ENCODE measurements at places on chromosomes 2 and 18. TPM values are rescaled to one million over a fixed set of nuclear protein-coding genes. Genes with fewer than 3 reads are reported as not detected.

AUP1 gene
- 145 TPM for polyA plus RNA-seq

GCKR gene
- polyA plus RNA-seq = 2.9 TPM

FSIP2 gene
- 1.8 TPM for polyA plus RNA-seq

ZNF407 gene
- polyA plus RNA-seq = 6.6 TPM

IL36B gene
- polyA plus RNA-seq = not detected

DTYMK gene
- 25.5 TPM for polyA plus RNA-seq

CRACDL gene
- polyA plus RNA-seq = 3.0 TPM

SERPINB13 gene
- polyA plus RNA-seq = not detected

HRH4 gene
- 0.19 TPM for polyA plus RNA-seq

ALPG gene
- polyA plus RNA-seq = not detected

AQP12B gene
- 10.6 TPM for polyA plus RNA-seq

SERPINB7 gene
- polyA plus RNA-seq = 0.09 TPM

TBR1 gene
- polyA plus RNA-seq = 0.01 TPM

NCKAP5 gene
- polyA plus RNA-seq = 4.3 TPM

CCDC148 gene
- polyA plus RNA-seq = 0.61 TPM

CCL20 gene
- 11.4 TPM for polyA plus RNA-seq

C2orf78 gene
- not detected for polyA plus RNA-seq

SP140 gene
- polyA plus RNA-seq = 2.2 TPM

IL1B gene
- polyA plus RNA-seq = 3.9 TPM

GPR75 gene
- 3.3 TPM for polyA plus RNA-seq

ALKAL2 gene
- polyA plus RNA-seq = 4.4 TPM

ANKRD30B gene
- 0.10 TPM for polyA plus RNA-seq

MAP3K20 gene
- polyA plus RNA-seq = 31.7 TPM

ANO7 gene
- polyA plus RNA-seq = 31.7 TPM

TMEM17 gene
- polyA plus RNA-seq = 4.2 TPM

GAREM2 gene
- 2.4 TPM for polyA plus RNA-seq

PARD6G gene
- polyA plus RNA-seq = 7.4 TPM

IL18RAP gene
- polyA plus RNA-seq = 1.0 TPM

CABYR gene
- 3.3 TPM for polyA plus RNA-seq

UPP2 gene
- polyA plus RNA-seq = 0.04 TPM

RBKS gene
- polyA plus RNA-seq = 30.4 TPM

TMEM247 gene
- polyA plus RNA-seq = not detected

CTDSP1 gene
- polyA plus RNA-seq = 177 TPM

LHCGR gene
- polyA plus RNA-seq = 0.03 TPM

POU3F3 gene
- not detected for polyA plus RNA-seq

UGT1A8 gene
- not detected for polyA plus RNA-seq

WDR35 gene
- 9.8 TPM for polyA plus RNA-seq

TM4SF20 gene
- 171 TPM for polyA plus RNA-seq

PLEK gene
- 8.0 TPM for polyA plus RNA-seq

NETO1 gene
- 0.03 TPM for polyA plus RNA-seq

DOK1 gene
- 6.4 TPM for polyA plus RNA-seq

FIGN gene
- 1.3 TPM for polyA plus RNA-seq

BMP10 gene
- not detected for polyA plus RNA-seq

IMPACT gene
- 31.7 TPM for polyA plus RNA-seq

SLC20A1 gene
- polyA plus RNA-seq = 42.1 TPM

CFAP65 gene
- polyA plus RNA-seq = 3.4 TPM

IL36RN gene
- polyA plus RNA-seq = not detected

ASB18 gene
- 0.03 TPM for polyA plus RNA-seq

NFATC1 gene
- 6.9 TPM for polyA plus RNA-seq

RAMP1 gene
- 76.1 TPM for polyA plus RNA-seq

RAPH1 gene
- 21.2 TPM for polyA plus RNA-seq

CRYBA2 gene
- polyA plus RNA-seq = 13.3 TPM

CMPK2 gene
- polyA plus RNA-seq = 13.3 TPM

GCA gene
- polyA plus RNA-seq = 37.7 TPM

FKBP1B gene
- 8.2 TPM for polyA plus RNA-seq

BUB1 gene
- polyA plus RNA-seq = 17.8 TPM

CYBRD1 gene
- 25.5 TPM for polyA plus RNA-seq

EFEMP1 gene
- 38.0 TPM for polyA plus RNA-seq

MSGN1 gene
- polyA plus RNA-seq = not detected
